Activated CD8-positive, alpha-beta memory T cell treated with anti-CD3 and anti-CD28 coated beads for 24 hours (primary cell): ENCODE measurements at places on chromosomes 5 and 9.

DNA sequence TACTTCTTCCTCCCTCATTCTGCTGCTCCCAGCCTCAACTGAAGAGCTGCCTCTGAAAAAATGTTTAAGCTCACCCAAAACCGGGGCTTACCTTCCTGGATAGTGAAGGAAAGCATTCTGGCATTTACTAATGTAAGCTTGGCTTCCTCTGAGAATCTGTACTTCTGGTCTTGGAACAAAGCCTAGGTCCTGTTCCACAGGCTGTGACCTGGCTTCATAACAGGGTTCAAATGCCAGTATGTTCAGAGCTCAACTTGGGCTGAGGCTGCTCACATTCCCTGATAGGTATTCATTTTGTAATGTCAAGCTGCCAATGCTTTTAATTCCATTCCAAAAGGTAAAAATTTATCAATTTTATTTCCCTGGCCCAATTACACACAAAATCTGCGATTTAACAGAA, 411.7 kb upstream of the KCNN2 start:
- DNase-seq, result no peak

DNA sequence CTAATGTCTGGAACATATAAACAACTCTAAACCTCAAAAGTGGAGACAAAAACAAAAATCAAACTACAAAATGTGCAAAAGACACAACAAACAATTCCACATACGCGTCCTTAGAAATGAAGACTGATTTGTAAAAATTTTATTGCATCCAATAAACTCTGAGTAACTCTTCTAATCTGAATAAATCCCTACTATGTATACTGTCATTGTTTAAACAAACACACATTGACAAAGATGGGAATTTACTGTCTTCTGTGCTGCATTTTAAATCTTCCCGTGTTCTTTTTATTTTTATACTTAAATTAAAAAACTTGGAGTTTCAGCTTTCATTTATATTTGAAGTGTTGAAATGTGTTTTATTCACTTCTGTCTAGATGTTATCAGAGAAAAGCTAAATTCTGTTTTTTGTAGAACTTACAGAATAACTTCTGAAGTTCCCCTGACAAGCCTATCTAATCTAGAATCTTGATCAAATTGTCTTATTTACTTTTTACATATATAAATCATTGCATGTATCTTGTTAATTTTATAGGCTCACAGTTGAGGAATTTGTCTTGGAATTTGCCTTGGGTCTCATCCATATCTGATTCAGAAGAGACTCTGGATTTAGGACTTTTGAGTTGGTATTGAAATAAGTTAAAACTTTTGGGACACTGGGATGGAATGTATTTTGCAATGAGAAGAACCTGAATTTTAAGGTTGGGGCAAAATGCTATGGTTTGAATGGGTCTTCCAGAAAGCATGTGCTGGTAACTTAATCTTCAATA, 2064.4 kb upstream of the C9orf72 start:
- DNase-seq, result no peak

DNA sequence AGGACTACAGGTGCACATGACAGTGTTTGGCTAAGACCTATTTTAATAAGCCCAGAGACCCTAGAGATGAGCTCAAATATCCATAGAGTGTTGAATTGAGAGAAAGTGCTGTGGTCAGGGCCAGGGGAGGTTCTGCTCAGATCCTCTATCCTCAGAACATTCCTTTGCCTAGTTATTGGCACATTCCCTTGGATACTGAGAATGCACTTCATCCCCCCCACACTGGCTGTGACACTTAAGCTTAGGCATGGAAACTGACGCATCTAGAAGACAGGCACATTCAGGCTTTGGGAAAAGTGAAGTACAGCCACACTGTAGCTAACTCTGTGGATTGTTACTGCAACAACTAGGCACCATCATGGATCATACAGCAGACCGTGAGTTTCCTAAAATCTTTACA, 27.1 kb upstream of the RASGRF2 start:
- DNase-seq, result no peak

GRCh38 chr9:86062845-86063693, 36.3 kb downstream of the GOLM1 start:
- DNase-seq, result no peak

DNA sequence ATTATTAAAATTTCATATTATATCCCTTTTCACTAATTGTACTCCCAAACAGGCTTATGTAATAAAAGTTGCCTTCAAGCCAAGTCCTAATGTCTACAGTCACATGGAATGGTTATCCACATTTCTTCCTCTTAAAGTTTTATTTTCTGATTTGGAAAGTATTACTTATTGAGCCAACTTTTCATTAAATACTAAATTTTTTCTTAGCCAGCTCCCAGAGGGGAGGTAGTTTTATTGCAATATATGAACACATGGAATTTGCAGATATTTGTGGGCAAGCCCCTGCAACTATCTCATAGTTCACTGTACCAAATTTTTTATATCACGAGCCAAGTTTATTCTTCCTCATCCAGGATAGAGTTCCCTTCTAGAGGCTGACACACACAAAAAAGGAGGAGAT, 332.8 kb upstream of the PTGER4 start:
- DNase-seq, result no peak
